ENCODE measurements at places on chromosomes 4 and X.

GRCh38 chrX:154408659-154409221 is 314 bp downstream of the DNASE1L1 start:
- DNase-seq = no peak

GRCh38 chrX:39504850-39505259 is 592.9 kb downstream of the BCOR start:
- DNase-seq = no peak

GRCh38 chr4:139840773-139841172 is 175.2 kb downstream of the MGST2 start:
- no peak for DNase-seq

DNA sequence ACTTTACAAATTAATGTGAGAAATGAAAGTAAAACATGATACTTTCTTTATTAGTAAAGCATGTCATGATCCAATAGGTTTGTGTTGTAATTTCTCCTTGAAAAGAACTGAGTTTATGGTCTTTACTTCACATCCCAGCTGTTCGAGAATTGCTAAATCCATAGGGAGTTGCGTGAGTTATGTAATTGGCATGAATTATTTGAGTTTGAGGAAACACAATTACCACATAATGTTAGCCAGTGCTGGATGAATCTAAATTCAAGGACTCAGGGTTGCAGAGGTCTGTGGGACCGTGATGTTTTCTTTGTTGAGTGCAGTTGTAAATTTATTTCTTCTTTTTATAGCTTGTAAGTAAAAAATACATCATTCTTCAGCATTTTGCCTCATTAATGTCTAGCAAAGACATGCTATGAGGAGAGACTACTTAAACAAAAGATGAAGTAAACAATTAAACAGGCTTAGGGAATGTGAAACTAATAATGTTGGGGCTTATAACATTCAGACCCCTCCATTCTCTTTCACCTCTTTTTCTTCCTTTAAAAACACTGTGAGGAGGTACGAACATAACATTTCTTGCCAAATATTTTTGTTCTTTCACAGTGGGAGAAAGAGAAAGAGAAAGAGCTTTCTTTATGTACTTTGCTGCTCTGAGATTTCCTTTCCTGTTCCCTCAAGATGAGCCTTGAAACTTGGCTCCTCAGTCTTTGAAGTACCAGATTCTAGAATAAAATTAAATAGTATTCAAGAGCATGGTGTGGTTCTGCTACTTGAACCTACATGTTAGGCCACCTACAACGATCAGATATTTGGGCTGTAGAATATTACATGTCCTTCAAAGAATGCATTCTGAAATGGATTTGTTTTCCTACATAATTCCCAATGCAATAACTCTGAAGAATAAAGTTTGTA is 159.6 kb upstream of the ANK2 start:
- no peak for DNase-seq

DNA sequence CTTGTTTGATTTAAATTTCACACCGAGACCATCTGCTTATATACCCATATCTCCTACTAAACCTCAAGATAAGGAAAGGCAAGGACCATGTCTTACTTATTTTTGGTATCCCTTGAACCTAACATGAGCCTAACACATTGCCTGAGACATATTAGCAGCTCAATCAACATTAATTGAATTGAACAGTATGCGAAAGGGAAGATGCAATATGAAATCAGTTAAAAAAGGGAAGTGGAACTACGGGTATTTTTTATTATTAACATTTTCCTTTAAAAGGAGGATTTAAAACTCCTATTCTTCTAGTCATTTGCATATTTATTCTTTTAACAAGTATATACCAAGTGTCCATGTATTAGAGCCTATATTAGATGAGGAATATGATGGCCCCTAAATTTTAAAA is 197.0 kb downstream of the CAMK2D start:
- no peak for DNase-seq

DNA sequence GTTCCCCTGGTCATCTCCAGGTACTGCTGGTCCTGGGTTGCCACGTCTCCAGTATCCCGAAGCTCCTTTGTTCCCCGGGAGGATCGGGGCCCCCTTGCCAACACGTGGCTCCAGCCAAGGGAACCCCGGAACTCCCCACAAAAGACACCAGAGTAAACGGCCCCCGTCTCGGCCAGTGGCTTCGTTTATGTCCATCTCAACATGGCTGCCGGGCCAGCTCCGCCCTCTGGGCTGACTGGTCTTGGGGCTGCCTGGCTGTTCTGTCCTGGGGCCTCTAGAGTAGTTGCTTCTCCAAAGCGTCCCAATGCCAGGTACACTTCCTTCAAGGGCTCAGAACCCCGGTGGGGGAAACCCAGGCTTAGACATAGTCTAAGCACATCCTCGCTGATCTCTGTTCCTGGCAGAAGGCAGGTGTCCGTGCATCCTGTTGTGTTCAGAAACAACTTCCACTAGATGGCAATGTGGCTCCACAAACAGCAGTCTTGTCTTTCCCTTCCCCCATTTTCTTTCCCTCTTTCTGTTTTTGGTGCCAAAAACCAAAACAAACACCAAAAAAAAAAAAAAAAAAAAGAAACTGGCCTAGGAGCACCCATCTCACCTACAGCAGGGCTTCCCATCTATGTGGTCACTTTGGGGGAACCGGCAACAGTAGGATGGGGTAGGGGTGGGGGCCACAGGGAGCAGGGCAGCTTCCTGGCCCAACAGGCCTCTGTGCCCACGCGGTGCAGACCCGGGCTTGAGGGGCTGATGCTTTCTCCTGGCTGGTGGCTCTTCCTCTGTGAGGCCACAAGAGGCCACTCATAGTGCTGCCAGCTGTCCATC is 35.3 kb downstream of the NBDY start:
- no peak for DNase-seq

DNA sequence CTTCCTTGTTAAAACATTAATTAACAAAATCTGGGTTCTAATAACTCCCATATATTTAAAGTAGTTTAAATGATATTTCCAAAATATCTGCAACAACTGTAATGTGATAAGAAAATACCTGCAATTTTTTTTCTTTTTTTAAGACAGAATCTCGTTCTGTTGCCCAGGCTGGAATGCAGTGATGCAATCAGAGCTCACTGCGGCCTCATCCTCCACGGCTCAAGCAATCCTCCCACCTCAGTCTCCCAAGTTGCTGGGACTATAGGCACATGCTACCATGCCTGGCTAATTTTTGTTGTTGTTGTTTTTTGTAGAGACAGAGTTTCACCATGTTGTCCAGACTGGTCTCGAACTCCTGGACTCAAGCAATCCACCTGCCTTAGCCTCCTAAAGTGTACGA is 45.7 kb upstream of the NSUN7 start:
- no peak for DNase-seq

DNA sequence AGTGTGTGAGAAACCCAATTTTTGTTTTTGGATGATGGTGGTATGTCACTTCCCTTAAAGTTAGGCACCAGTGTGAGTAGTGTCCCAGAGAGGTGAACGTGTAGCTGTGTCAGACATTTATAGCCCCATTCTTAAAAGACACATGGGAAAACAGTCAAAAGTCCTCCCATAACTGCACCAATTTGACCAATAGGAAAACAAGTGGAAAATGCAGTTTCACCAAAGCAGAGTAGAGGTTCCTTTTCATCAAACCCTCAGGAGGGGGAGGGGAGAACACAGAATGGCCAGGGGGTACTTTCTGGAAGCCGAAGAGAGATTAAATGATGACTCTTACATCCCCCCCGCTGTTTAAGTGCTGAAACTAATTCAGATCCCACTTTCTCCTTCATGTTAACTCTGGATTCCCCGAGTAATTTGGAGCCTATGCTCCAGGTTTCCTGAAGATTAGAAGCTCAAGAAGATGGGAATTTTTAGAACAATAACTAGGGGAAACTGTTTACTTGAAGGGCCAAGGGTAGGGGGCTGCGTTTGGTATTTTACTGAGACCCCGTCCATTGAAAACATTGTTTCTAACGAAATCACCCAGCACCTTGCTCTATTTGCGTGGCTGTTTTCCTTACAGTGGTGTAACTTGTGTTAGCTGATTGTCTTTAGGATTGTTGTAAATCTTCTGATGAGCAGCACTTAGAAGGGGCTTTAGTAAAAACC is 2.1 kb upstream of the LEF1 start:
- no peak for DNase-seq

- DNase-seq = no peak
These were observed 208.4 kb upstream of the TRAM1L1 start for GRCh38 chr4:117293784-117294183.

GRCh38 chrX:114519524-114519923 is 64.4 kb upstream of the HTR2C start:
- no peak for DNase-seq

- DNase-seq = peak; percentile 84
These were observed at the start of the genes ABCE1 and ANAPC10 for GRCh38 chr4:145097821-145098674. TSS of gene ABCE1 (plus strand) at chr4:145098311. CDS start at chr4:145104413, 6,102 bp downstream. TSS of gene ANAPC10 (minus strand) at chr4:145098196. CDS start at chr4:145096099, 2,097 bp downstream.

GRCh38 chr4:174717828-174718227 is 111.2 kb downstream of the GLRA3 start:
- DNase-seq = no peak

DNA sequence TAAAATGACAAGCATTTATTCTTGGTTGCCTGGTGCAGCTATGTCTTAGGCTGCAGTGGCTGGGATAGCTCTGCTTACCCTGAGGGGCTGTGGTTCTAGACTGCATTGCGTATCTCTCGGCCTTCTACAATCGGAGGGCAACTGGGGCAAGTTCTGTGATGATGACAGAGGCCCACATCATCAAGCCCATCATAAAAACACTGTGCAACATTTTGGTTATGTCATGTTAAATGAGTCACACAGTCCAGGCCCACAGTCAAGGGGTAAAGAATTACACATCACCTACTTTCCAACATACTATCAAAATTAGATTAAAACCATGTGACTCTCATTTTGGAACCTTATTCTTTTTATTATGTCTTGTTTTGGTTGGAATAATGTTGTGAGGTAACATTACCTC is 120.2 kb upstream of the GUCY1A1 start:
- DNase-seq = no peak

DNA sequence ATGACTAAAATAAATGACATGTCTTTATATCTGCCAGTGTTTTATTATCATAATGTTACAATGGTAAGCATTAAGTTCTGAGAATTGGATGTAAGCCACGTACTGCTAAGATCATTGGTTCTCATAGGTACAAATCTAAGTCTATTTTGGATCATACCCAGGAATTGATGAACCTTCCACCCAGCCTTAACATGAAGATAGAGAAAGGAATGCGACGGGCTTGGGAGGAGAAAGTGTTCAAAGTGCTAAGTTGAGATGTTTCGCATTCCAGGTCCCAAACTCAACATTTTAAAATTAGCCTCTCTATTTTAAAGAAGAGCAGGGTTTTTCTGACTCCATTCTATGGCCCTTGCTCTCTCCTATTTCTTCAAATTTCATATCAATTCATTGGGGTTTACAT is 54.9 kb upstream of the FRAS1 start:
- DNase-seq = no peak

GRCh38 chr4:15400981-15401671 is 26.7 kb upstream of the C1QTNF7 start:
- DNase-seq = peak; percentile 65

- no peak for DNase-seq
These were observed 28.4 kb downstream of the WFS1 start for GRCh38 chr4:6298035-6298434.

DNA sequence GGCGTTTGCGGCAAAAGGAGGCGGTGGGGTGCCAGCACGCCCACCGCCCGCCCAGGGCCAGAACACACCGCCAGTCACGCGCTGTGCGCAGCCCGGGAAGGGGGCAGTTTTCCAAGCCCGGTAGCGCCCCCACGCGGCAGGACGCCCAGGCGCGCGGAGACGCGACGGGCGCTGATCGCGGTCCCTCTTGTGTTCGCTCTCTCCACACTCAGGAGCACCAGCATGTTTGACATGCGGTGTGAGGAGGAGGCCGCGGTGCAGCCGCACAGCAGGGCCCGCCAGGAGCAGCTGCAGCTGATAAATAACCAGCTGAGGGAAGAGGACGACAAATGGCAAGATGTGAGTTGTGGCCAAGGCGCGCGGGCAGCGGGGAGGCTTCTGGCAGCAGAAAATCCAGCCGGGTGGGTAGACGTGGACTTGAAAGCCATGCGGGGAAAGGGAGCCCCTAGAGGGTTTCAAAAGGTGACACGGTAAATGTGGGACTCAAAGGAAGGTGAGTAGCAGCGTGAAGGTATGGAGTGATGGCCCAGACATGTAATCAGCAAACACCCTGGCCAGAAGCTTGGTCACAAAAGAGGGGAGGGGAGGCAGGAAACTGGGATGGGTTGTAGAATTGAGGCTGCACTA is 104.1 kb downstream of the PHOX2B start:
- no peak for DNase-seq

- no peak for DNase-seq
These were observed 368.5 kb upstream of the PABPC5 start for GRCh38 chrX:91066104-91066503.

DNA sequence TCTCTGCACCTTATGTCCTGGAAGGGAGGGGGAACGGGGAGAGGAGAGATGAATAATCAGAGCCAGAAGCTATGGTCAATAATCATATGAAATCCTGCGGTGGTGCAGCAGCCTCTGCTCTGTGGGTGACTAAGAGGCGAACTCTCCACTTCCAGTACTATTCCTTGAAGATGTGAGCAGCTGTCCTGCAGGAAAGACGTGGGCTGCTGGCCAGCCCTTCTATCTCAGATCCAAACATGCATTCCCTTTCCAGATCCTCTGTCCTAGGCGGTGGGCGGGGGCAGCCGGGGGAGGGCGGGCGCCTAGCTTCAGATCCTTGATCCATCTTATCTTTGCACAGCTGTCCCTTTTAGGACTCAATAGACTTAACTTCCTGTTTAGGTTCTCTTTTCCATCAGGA is 34.5 kb downstream of the SPINK2 start:
- no peak for DNase-seq

DNA sequence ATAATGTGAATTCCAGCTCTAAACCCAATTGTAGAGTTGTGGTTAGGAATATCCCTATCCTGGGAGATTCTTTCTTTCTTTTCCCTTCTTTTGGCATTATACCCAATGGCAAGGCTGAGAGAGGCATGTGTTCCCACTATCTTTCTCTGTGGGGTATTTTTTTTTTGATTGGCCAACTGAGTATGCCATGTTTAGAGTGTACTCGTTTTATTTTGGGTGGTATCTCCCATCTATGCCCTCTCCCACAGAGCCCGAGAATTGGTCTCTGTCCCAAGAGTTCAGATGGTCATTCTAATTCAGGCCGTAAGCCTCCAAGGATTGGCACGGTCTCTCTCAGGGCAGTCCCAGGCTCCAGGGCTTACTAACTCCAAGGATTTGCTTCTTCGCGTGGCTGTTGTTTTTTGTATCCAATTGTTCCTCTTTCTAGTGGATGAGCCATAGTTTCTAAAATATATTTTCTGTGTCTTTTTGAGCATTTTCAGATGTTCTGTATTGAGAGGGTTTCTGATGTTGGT is 198.8 kb downstream of the SLC4A4 start:
- DNase-seq = no peak

Measured in T-helper 1 cell (primary cell).